Hematopoietic multipotent progenitor cell (in vitro differentiated cells): ENCODE measurements at places on chromosomes 11 and 22.

DNA sequence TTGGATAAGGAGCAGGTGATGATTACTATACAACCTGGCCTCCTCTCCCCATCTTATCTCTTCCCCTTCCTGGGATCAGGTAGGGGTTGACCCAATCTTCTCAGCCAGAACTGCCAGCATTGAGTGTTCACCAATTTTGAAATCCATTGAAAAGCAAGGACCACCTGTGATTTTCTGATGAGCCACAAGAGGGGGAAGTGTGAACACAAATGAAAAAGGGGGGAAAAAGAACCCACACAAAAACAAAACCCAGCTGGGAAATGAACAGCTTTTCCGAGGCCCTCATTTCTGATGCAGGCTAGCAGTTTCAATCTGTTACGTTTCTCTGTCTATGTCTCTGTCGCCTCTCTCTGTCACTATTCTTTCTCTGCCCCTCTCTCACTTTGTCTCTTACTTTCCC is 161.9 kb downstream of the INSC start:
- no peak for DNase-seq

DNA sequence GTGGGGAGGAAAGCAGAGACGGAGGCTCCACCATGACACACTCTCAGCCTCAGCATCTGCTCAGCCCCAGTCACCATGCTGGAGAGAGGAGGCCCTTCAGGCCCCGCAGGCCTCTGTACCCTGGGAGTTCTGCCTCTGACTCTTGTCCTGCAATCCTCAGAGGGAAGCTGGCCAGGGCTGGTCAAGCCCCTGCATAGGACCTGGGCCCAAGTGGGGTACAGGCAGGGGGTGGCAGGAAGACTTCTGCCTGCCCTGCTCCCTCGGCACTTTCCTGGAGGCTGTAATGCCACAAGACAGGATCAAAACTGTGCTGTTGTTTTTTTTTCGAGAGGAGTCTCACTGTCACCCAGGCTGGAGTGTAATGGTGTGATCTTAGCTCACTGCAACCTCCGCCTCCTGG is 33.7 kb downstream of the LRRC74B start:
- DNase-seq = no peak

GRCh38 chr11:66694056-66694410 is 16.3 kb upstream of the RBM4B start:
- DNase-seq = no peak

DNA sequence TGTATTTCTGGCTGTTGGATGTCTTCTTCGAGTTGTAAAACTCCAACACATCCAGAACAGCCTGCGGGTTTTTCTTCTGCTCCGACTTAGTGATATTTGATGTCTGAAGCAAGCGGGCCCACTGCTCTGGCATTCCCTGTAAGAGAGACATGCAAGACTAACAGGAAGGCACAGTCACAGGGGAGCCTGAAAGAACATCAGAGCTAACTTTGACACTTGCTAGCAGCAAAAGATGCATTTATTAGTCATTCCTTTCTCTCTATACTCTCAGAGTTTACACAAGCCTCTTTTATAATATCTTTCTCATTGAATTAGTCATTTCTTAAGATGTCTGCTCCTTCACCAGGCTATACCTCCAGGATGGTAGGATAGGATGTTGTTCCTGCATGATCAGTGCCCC is 77.8 kb upstream of the GDPD4 start:
- no peak for DNase-seq

- no peak for DNase-seq
These were observed 10.3 kb downstream of the PLCB3 start for GRCh38 chr11:64261556-64262080.

DNA sequence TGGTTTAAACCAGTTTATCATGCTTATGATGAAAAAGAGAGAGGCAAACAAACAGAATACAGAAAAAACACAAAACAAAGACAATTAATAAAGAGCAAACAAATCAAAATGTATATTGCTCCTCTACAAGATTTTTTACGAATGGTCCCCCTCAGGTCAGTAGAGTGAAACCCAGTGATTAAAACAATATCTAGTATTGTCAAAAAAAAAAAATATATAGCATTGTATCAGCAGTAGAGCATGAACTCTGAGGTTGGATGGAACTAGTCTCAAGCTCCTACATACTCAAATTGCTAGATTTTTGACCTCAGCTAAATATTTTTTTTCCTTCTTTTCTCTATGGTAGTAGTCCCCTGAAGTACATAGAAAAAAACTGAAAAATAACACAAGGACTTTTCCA is 290.3 kb upstream of the LUZP2 start:
- no peak for DNase-seq

GRCh38 chr11:105148241-105148640 is 8.7 kb upstream of the CARD18 start:
- DNase-seq = no peak

- DNase-seq = no peak
These were observed 74.6 kb downstream of the TENM4 start for GRCh38 chr11:79366218-79366617.

GRCh38 chr11:25183411-25183810 is 686.6 kb downstream of the LUZP2 start:
- no peak for DNase-seq

GRCh38 chr11:129625930-129626329 is 189.7 kb upstream of the TMEM45B start:
- no peak for DNase-seq

- DNase-seq = peak; percentile 85
These were observed 2.9 kb upstream of the ADAMTS8 start for GRCh38 chr11:130431331-130431773.

- DNase-seq = no peak
These were observed 45.3 kb downstream of the TMEM135 start for GRCh38 chr11:87083029-87083428.

DNA sequence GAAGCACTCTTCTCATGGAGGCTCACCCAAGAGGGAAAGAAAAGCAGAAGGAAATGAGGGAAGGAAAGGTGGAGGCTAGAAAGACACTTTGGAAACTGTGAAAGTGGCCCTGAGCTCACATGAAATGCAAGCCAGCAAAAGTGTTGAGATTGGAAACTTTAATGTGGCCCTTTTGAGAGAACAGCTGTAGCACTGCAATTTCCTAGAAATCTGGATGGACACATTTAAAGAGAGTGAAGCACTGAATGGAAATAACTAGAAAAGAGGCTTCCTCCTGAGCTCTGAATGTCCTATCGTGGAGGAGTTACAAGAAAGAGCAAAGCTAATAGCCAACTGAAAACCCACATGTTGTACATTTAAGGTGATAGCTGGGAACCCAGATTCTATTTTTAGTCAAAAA is 56.0 kb downstream of the LIF start:
- no peak for DNase-seq

DNA sequence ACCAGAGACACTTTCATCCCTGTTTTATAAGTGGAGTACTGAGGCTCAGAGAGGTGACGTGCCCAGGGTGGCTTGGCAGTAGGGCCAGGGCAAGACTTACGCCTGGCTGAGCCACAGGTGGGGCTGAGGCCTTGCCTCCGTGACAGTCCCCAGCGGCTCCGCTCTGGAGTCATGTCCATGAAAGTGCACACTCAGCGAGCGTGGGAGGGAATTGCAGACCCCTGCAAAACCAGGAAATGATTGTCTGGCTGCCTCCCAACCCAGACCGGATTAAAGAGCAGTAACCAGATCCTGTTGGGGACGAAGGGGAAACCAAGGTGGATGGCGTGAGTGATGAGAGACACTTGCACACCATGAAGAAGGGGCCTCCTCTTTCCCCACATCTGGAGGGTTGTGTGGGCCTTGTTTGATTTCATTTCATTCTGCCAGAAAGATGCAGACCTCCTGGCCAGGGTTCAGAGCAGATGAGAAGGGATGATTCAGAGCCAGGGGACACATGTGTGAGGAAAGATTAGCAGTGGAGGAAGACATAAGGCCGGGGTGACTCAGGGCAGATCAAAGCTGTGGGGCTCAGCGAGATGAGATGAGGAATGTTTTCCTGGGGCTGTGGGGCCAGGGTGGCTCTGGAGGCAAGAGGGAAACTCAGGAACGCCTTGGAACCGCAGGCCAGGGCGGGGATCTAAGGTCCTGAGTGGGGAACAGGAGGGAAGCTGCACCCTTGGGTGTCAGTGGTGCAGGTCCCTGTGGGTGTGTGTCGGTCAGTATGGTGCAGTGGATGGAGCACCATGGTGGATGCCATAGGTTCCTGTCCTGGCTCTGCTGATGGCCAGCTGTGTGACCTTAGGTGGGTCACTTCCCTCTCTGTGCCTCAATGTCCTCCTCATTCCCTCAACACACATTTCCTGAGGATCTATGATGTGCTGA is 29.9 kb upstream of the LRRC32 start:
- DNase-seq = no peak

GRCh38 chr11:34135439-34135838 is 30.0 kb downstream of the NAT10 start:
- DNase-seq = no peak

GRCh38 chr11:126334659-126335462 is 20.6 kb upstream of the ST3GAL4 start:
- DNase-seq = no peak

DNA sequence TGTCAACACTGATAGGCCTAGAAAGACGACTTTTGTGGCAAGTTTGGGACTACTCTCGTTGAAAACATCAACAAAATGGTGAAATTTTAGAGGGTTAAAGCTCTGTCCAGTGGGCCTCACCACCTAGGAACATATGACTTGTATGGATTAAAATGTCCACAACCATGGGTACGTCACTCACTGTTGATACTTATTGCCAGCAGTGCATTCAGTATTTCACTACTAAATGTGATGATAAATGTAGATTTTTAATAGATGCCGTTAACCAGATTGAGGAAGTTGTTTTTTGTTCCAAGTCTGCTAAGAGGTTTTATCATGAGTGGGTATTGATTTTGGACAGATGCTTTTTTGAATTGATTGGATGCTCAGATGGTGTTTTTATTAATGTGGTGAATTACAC is 33.7 kb downstream of the POLD3 start:
- DNase-seq = no peak

DNA sequence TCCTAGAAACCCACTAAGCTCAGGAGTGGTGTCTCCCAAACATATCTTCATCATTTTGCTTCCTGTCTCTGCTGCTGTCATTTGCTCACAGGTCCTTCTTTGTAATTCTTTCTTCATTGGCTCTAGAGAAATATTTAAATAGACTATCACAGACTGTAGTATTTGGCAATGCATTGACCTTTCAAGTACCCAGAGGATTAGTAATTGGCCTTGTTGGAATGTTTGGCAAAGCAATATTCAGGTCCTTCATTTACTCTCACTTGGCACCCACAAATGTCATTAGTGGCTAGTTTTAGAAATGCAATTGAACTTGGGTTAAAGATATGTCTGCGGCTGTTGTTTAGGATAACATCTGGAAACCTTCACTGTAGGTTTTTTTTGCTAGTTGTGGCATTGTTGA is 11.6 kb downstream of the OR4C5 start:
- no peak for DNase-seq

- DNase-seq = no peak
These were observed 101.7 kb upstream of the CSNK2A3 start for GRCh38 chr11:11454671-11455223.

- DNase-seq = no peak
These were observed 7.1 kb upstream of the ENDOD1 start for GRCh38 chr11:95082576-95083001.

- DNase-seq = no peak
These were observed 277.3 kb upstream of the FAT3 start for GRCh38 chr11:91947215-91947820.

GRCh38 chr11:84260862-84261261 is 974.7 kb upstream of the CCDC90B start:
- no peak for DNase-seq

GRCh38 chr22:36546932-36547331 is 18.0 kb upstream of the EIF3D start:
- DNase-seq = no peak

DNA sequence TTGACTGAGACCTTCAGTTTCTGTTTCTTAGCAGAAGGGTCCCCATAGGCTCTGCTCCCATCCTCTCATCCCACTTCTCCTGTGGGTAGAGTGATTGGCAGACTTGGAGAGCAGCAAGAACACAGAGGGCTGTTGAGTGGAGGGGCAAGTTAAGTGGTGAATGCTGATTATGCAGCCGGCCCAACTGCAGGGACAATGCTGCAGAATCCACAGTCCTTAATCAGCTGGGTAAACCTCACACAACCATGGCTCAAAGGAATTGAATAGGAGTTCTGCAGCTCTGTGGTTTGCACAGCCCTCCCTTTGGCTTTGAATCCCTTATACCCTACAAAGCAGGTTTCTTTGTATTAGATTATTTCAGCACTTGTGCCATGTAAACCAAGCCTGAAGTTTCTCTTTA is 161.1 kb downstream of the NAV2 start:
- DNase-seq = no peak

DNA sequence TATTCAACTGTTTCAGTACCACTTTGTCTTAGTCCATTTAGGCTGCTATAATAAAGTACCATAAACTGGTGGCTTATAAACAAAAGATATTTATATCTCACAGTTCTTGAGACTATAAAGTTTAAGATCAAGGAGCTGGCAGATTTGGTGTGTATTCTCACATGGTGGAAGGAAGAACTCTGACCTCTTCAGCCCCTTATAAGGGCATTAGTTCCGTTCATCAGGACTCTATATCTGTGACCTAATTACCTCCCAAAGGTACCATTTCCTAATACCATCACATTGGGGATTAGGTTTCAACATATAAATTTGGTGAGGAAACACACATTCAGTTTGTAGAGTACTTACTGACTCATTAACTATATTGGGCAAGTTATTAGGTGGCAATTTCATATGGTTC is 10.7 kb upstream of the ARL14EP start:
- no peak for DNase-seq

GRCh38 chr11:7376386-7376785 is 108.9 kb upstream of the OLFML1 start:
- no peak for DNase-seq

DNA sequence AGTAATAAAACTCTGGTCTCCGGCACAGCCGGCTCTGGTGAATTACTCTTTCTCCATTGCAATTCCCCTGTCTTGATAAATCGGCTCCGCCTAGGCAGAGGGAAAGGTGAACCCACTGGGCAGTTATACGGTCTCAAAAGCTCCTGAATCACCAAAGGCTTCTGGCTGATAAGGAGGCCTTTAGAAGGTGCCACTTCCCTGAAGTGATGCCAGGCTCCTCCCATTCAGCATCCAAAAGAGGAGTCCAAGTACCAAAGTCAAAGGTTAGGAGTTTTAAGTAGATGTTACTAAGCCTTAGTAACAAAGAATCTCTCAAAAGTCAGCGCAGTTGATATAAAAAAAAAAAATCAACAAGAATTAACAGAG is 11.8 kb upstream of the ALKBH8 start:
- no peak for DNase-seq

DNA sequence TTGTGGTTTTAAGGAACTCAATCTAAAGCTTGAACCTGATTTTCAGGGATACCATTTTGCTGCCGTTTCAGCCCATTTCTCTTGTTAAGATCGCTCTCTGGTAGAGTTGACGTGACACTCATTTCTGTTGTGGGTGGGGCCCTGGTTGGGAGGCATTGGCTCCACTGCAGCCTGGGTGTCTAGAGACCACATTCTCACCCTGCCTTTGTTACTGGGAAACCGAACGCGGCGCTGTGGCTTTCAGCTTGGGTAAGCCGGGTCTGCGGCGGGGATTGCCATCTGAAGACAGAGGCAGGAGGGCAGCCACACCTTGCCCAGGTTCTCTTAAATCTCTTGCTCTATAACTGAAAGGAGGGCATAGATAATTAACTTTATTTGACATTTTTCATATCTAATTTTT is 3.2 kb downstream of the EHF start:
- no peak for DNase-seq
